ENCODE measurements at places on chromosomes 2 and 18.

GRCh38 chr2:197925204-197925603, 120.8 kb downstream of the PLCL1 start:
- no peak for DNase-seq

GRCh38 chr2:96181529-96181928, 27.1 kb downstream of the STARD7 start:
- DNase-seq = no peak

DNA sequence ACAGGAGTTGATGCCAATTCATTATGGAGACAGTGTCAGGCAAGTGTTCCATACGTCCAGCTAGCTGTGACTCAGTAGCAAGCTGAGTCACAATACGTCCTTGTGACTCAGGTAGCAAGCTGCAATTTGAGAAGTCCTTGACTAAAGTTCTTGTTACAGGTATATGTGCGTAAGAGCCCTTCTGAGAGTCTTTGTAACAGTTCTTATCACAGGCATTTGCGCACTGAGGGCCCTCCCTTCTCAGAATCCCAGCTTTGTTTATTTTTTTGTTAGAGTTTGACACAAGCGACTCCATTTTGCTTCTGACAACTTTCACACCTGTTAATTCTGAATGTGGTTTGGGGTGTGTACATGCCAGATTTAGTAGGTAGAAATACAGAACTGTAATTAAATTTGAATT, 20.1 kb upstream of the ACMSD start:
- DNase-seq = no peak

DNA sequence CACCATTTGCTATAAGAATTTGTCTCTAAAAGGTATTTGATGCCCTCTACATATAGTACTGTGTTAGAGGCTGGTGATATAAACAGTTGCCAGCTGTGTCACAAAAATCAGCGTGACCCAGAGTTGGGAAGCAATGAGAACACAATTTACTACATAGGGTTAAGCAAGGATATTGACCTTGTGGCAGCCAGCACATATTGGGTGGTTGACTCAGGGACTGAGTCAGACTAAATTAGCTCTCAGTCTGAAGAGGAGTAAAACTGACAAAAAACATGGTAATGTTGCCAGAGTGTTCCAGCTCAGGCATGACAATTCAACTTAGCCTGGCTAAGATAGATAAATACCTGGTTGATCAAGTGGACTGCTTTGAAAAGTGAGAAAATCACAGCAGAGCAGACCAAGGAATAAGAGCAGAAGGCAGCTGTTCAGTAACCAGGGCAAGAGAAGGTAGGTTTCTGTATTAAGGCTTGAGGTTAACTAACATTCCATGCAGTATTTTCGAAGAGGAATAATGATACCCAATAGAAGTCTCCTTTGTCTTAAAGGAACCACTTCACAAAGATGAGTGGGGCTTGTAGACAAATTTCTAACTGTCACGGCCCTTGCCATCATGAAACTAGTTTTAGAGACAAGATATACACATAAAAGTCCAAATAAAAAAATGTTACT, 108.2 kb upstream of the ERBB4 start:
- DNase-seq = no peak

DNA sequence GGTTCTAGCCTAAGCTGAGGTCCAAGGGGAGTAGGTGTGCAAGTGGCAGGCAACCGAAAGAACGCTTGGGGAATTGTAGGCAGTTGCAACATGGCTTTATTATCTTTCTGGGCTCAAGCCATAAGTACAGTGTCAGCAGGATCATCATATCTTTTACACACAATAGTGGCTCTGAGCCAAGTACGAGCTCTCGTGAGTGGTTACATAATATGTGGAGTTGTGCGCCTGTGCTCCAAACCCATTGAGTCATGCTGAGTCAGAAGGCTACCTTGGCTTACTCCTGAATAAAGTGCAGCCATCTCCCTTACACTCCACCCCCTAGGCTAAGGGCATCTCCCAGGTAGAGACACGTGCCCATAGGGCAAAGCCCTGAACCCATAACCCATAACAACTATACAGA, 233.9 kb downstream of the SATB2 start:
- no peak for DNase-seq

DNA sequence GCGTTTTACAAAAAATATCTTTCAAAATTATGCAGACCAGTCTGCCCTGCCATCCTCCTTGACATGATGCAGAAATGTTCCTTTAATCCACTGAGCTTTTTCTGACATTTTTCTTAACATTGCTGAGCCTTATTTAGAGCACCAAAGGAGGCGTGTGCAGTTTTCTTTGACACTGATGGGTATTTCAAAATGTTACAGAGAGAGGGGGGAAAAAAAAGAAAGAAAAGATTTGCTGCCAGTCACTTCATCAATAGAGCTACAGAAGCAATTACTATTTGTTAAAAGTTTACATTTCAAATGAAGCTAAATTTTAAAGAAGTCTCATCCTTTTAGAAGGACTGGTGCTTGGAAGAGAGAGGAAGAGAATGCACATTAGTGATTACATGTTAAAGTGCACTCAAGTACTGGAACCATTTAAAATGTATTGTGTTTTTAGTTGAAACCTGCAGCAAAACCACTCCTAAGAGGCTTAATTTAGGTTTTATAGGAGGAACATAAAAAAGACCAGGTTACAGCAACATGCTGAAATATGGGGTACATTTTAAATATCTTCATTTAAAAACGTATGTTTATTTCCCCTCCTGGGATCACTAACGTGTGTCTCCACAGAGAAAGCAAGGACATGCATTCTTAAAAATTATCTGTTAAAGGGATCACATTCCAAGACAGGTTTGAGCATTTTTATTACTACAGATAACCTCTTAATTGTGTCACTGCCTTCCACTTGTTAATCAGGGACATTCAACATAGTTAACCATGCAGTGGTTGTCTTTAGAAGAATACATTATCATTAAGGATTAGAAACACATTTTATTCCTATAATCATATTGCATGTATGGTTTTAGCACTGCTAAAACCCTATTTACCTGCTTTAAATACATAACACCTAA, 258.4 kb downstream of the MEIS1 start:
- no peak for DNase-seq

DNA sequence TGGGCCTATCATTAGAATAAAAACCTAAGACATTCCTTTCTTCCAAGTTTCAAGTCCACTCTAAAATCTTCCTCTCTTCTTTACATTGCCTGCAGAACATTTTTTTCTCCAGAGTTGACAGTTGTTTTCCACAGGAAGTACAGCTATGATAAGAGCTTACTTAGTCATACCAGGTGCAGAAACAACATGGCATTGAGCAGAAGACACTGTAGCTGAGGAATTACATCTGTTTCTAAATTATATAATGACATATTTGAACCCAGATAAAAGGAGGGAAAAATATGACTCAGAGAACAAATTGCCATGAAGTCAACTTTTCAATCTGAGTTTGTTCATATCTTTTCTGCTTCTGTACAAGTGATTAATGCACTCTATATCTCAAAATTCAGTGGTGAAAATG, 30.2 kb downstream of the CMPK2 start:
- DNase-seq = no peak

- no peak for DNase-seq
Observed at GRCh38 chr18:48613589-48614404, 75.0 kb downstream of the CTIF start.

GRCh38 chr2:25521665-25522387, 151.6 kb downstream of the DTNB start:
- DNase-seq = no peak

DNA sequence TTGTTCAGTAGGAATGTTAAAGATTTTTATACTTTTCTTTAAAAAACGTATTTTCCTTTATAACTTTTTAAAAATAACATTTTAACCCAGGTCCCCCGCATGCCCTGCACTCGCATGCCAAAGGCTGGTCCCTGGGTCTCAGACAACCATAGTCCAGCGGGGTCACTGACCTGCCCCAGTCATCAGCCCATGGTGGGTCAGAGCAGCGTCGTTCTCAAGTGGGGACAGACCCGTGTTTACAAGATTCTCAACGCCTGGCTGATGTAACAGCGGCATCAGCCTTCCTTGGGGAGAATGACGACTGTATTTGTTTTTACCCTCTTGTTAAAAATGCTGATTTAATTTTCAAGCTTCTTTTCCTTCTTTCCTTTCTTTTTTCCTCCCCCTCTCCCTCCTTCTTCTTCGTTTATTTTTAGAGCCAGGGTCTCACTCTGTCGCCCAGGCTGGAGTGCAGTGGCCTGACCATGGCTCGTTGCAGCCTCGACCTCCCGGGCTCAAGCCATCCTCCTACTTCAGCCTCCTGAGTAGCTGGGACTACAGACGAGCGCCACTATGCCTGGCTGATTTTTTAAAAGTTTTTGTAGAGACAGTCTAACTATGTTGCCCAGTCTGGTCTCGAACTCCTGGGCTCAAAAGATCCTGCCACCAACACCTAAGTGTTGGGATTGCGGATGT, 1.0 kb upstream of the EFHD1 start:
- no peak for DNase-seq

DNA sequence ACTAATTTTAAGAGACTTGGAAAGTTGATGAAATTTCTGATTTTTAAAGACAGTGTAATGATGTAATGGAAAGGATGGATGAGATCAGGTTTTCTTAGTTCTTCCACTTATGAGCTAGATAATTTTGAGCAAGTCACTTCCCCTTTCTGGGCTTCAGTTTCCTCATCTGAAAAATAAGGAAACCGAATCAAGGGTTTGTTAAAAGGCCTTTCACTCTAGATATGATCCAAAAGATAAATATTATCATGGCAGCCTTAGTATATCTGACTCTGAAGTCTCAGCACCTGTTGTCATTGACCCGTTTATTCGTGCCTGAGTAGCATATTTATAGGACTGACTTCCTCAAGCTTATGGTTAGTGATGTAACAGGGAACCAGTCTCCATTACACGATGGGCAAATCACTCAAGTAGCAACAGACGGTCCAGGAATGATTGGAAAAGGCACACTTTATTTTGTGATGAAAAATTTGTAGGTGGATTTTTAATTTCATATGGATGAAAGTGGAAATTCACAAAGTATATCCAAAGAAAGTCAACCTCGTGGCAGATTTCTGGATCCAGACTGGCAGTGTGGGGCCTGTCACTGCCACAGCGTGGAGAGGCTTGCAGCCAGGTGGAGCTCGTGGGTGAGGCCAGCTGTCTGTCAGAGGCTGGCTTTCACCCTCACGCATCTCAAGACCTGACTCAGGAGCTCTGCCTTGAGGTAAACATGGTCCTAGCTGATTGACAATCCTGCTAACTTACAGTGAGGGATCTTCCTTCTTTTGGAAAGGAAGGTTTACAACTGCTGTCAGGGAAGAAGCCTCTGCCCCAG, 137.9 kb upstream of the CXCR4 start:
- no peak for DNase-seq

DNA sequence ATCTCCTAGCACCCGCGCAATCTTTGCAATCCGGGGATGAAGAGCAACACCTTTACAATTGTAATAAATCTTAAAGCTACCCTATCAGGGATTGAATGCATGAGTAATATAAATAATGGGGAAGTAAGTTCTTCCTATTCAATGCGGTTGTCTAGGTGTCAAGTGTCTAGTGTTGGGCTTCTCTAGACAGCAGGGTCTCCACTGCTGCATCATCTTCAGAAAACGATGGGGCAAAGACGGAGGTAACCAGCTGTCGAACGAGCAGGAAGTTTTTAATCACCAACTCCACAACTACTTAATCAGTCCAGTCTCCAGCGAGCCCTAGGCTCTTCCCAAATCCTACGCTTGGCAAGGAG, 573 bp downstream of the STAM2 start:
- DNase-seq = no peak

DNA sequence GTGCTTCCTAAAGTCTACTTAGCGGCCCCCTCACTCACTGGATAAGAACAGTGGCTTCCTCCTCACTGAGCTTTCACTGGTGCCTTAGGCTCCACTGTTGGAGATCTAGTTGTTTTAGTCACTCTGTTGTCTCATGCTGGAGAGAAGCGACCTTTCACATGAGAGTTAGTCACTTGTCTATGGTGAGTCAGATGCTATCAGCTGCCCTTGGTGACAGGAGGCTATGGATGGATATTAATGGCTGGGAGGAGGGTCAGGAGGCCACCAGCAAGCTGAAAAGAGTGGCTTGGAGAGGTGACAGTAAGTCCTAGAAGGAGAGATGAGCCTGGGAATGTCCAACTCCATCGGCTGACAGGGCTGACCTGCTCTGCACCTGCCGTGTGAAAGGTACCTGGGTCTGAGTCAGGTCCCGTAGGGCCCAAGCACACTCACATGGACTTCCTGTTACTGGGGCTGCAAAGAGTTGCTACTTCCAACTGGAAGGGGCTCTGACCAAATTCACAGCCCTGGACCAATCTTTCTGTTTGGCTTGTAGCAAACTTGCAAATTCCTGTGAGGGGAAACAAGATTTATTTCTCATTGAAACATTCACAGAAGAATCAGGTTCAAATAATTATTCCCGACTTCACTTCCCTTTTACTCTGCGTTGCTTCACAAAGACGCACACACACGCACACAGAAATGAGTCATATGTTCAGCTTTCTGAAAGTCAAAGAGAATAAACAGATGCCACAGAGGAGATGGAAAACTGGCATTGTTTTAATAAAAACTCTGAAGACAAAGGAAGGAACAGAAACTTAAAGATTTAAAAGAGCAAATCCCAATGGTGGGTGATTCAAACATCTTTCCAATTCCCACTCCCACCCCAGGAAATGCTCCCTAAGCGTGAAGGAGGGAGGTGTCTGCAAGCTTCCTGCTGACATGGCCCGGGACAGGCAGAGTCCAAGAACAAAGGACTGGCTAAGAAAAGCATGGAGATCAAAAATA, 203.5 kb upstream of the TWIST2 start:
- no peak for DNase-seq

DNA sequence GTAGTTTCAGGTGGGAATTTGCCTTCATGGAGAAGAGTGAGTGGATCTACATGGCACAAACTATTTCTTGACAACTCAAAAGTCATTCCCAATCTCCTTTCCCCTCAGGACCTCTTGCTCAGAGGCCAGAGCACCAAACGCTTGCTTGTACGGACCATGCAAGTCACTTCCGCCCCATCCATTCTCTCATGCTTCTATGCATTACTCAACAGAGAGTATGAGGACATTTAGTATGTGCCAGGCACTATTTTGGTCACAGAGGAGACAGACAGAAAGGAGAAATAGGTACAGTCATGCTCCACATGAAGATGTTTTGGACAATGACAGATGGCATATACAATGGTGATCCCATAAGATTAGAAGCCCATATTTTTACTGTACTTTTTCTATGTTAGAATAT, 117.5 kb downstream of the ACTR3 start:
- no peak for DNase-seq

DNA sequence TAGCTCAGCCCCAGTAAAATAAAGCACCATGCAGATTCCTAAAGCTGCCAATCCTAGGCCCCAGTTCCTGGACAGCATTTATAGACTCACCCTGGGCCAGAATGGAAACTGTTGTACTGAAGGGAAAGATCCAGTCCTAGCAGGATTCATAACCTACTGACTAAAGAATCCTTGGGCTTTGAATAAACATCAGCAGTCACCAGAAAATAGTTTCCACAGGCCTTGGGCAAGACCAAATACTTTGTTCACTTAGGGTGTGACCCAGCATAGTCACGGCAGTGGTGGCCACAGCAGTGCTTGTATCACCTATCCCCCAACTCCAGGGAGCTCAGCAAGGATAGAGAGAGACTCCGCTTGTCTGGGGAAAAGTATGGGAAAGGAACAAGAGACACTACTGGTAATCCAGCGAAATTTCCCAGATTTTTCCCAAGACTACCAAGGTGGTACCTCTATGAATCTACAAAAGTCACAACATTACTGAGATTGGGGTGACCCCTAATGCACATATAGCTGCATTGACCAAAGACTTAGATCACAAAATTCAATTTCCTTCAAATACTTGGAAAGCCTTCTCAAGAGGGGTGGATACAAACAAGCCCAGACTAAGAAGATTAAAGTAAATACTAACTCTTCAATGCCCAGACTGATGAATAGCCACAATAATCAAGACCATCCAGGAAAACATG, 748.1 kb upstream of the LRATD1 start:
- no peak for DNase-seq

- no peak for DNase-seq
Observed at GRCh38 chr2:219951099-219951498, 323.7 kb downstream of the SLC4A3 start.
